ENCODE measurements at places on chromosomes 13 and 19.

DNA sequence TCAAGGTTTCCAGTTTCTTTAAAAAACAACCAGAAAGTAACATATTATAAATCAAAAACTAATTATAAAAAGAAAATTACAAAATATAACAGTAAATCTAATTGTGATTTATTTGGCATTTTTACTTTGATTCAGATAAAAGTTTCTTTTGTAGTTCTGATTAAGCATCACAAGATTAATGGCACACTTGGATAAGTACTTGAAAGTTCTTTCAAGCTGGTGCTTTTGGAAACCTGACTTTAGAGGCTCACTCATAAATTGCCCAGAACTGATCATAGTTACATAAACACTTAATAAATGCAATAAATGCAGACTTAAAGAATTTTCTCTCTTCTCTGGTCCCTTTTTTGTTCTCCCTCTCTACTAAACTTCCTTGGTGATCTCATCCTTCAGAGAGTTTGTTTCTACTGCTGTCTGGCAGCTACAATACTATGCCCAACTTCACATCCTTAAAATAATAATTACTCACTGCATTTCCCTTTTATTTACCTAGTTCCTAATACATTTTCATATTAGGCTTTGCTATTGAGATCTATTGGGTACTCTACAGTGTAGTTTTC lies 1417.0 kb downstream of the EFNB2 start:
- no peak for DNase-seq

GRCh38 chr13:30301827-30302226 lies 5.5 kb downstream of the KATNAL1 start:
- no peak for DNase-seq

DNA sequence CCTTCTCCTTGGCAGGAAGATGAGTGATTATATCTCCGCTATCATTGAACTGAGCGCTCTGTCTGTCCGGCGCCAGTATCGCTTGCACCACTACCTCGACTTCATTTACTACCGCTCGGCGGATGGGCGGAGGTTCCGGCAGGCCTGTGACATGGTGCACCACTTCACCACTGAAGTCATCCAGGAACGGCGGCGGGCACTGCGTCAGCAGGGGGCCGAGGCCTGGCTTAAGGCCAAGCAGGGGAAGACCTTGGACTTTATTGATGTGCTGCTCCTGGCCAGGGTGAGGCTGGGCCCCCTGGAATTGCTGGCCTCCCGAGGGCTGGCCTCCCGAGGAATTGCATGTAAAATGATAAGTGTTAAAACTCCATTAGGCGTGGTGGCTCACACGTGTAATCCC lies 32.1 kb downstream of the CYP4F22 start:
- no peak for DNase-seq

DNA sequence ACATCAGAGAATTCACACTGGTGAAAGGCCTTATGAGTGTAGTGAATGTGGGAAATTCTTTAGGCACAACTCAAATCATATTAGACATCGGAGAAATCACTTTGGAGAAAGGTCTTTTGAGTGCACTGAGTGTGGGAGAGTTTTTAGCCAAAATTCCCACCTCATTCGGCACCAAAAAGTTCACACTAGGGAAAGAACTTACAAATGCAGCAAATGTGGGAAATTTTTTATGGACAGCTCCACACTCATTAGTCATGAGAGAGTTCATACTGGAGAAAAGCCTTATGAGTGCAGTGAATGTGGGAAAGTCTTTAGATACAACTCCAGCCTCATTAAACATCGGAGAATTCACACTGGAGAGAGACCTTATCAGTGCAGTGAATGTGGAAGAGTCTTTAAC lies 10.1 kb downstream of the ZNF17 start:
- no peak for DNase-seq

DNA sequence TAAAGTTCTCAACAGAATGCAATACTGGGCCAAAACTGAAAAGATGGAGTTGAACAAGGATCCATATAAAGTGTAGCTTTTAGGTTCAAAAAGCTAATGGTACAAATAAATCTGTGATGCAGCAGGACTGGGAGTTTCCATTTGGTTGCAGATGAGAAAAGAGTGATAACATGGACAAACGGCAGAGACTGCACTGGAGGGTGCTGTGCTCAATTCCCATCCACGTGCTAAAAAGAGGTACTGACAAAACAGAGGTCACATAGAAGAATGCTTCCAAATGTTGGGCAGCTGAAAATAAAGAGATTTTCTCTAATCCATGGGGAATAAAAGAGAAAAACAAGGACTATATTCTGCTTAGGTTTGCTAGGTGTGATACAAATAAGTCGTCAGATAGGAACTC lies 461.6 kb downstream of the LIG4 start:
- no peak for DNase-seq

- DNase-seq, result no peak
These were observed 427.6 kb downstream of the SPRY2 start for GRCh38 chr13:79913141-79913827.

DNA sequence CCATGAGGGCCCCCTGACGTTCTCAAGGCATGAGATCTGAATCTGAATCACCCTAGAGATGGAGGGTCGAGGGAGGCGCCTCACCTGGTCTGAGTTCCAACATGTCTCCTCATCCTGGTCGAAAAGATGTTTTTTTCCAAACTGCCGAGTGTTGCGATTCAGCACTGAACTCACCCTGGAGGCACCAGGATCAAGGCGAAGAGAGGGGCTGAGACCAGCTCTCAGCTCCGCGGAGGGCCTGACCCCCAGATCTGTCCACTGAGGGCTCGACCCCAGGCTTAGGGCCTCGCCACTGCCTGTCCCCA lies 555 bp downstream of the NR2C2AP start:
- no peak for DNase-seq

GRCh38 chr13:102965802-102966201 lies 100.4 kb downstream of the SLC10A2 start:
- no peak for DNase-seq

- no peak for DNase-seq
These were observed 1.6 kb downstream of the GATAD2A start for GRCh38 chr19:19406878-19407632.

DNA sequence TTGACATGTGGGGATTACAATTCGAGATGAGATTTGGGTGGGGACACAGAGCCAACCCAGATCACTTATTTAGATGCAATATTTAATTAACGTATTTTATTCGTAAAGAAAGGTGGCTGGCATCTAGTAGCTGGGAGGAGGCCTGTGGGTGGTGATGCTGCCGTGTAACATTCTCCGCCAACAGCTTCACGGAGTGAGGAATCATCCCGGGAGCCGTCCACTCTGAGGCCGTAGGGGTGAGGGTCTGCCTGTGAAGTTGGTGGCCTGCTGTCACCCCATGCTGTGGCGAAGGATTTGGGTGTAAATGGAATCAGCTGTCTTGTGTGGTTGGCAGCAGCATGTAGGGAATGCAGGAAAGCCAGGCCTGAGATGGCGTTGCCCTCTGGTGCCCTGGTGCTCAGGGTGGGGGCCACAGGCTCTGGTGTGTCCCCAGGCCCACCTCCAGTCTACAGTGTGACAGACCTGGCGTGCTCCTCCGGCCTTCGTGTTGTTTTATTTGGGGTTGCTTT lies 3.3 kb upstream of the TEX29 start:
- DNase-seq, result no peak

GRCh38 chr19:7109678-7110289 lies 40.3 kb downstream of the ZNF557 start:
- DNase-seq, result no peak

GRCh38 chr13:24251525-24251924 lies 57.9 kb upstream of the C1QTNF9 start:
- DNase-seq, result no peak

DNA sequence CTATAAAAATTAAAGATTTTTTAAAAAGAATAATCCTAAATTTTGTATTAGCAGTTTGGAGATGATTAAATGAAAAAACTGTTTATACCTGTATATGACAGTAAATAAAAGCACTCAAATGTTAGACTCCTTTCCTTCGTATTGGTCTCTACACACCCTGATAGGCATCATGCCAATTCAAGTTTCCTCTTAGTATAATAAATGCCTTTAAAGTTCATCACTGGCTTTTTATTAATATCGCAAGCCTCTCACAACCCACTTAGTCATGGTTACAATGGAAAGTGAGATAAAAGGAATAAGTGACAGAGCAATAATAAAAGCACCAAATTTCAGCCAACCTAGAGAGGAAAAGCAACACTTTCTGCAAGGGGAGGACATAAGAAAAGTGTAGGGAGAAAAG lies 102.2 kb downstream of the PIBF1 start:
- DNase-seq, result no peak

Data from NCI-H2081 treated with DMSO at 0.1 percent for 48 hours (cell line).